ENCODE measurements at places on chromosomes 6 and 20. TPM values are rescaled to one million over a fixed set of nuclear protein-coding genes. Genes with fewer than 3 reads are reported as not detected.

TRIM15 gene
- not detected for polyA plus RNA-seq

SLC44A4 gene
- not detected for polyA plus RNA-seq

MYO6 gene
- 16.9 TPM for polyA plus RNA-seq

PNISR gene
- polyA plus RNA-seq = 27.7 TPM

OR12D3 gene
- not detected for polyA plus RNA-seq

B4GALT5 gene
- polyA plus RNA-seq = 34.1 TPM

PROKR2 gene
- not detected for polyA plus RNA-seq

SPATS1 gene
- not detected for polyA plus RNA-seq

PDE10A gene
- 0.19 TPM for polyA plus RNA-seq

MAS1 gene
- not detected for polyA plus RNA-seq

TAF11 gene
- polyA plus RNA-seq = 35.6 TPM

TGM2 gene
- 238 TPM for polyA plus RNA-seq

JAG1 gene
- 16.3 TPM for polyA plus RNA-seq

ZSCAN16 gene
- 2.0 TPM for polyA plus RNA-seq

LAMA4 gene
- 662 TPM for polyA plus RNA-seq

HEY2 gene
- polyA plus RNA-seq = not detected

KCNQ5 gene
- 3.1 TPM for polyA plus RNA-seq

ATP9A gene
- polyA plus RNA-seq = 23.3 TPM

CLPSL2 gene
- not detected for polyA plus RNA-seq

ADAT2 gene
- 4.7 TPM for polyA plus RNA-seq

PRDM13 gene
- polyA plus RNA-seq = not detected

KIF6 gene
- 0.28 TPM for polyA plus RNA-seq

CFB gene
- polyA plus RNA-seq = 21.7 TPM

DNMT3B gene
- 1.1 TPM for polyA plus RNA-seq

RIN2 gene
- polyA plus RNA-seq = 24.3 TPM

WFDC12 gene
- not detected for polyA plus RNA-seq

DCDC2 gene
- 0.01 TPM for polyA plus RNA-seq

EMILIN3 gene
- polyA plus RNA-seq = 0.06 TPM

BMP5 gene
- polyA plus RNA-seq = 0.05 TPM

C20orf141 gene
- polyA plus RNA-seq = 0.36 TPM

CDH4 gene
- 6.8 TPM for polyA plus RNA-seq

POPDC3 gene
- polyA plus RNA-seq = 18.6 TPM

IL17F gene
- not detected for polyA plus RNA-seq

ZSCAN23 gene
- polyA plus RNA-seq = 3.8 TPM

PLEKHG1 gene
- polyA plus RNA-seq = 1.7 TPM

CAGE1 gene
- not detected for polyA plus RNA-seq

AVP gene
- not detected for polyA plus RNA-seq

BCAS1 gene
- polyA plus RNA-seq = not detected

CENPW gene
- 8.3 TPM for polyA plus RNA-seq

PI3 gene
- polyA plus RNA-seq = not detected

HLA-DMA gene
- polyA plus RNA-seq = 7.1 TPM

FILIP1 gene
- polyA plus RNA-seq = 0.76 TPM

GPX6 gene
- polyA plus RNA-seq = not detected

TJAP1 gene
- polyA plus RNA-seq = 22.9 TPM

AFDN gene
- polyA plus RNA-seq = 21.0 TPM

GJA10 gene
- not detected for polyA plus RNA-seq

NUP153 gene
- 27.7 TPM for polyA plus RNA-seq

TULP4 gene
- 16.8 TPM for polyA plus RNA-seq
